Subcutaneous preadipocyte (primary cell): ENCODE measurements at places on chromosomes 16 and 17. TPM values are rescaled to one million over a fixed set of nuclear protein-coding genes. Genes with fewer than 3 reads are reported as not detected.

Gene SP6
- total RNA-seq: under 0.01 TPM in 2 replicates

Gene CTRB1
- not detected in 2 replicates for total RNA-seq

Gene IRX5
- 1.5 and 5.3 TPM in 2 replicates for total RNA-seq

Gene GDPD1
- total RNA-seq: 0.37 and 0.59 TPM in 2 replicates

Gene CNP
- total RNA-seq: 48.5 and 54.0 TPM in 2 replicates

Gene DNAAF8
- total RNA-seq: 0.37 and 0.59 TPM in 2 replicates

Gene GUCY2D
- under 0.01 TPM in 1 of 2 replicates, not detected in the other for total RNA-seq

Gene TEX19
- under 0.01 TPM in 1 of 2 replicates, not detected in the other for total RNA-seq

Gene SLC5A11
- total RNA-seq: not detected in 2 replicates

Gene KRT20
- not detected in 2 replicates for total RNA-seq

Gene KCNJ12
- 0.39 and 1.8 TPM in 2 replicates for total RNA-seq

Gene OTOP2
- total RNA-seq: not detected in 2 replicates

Gene IRX3
- 2.2 and 5.1 TPM in 2 replicates for total RNA-seq

Gene CCL5
- total RNA-seq: not detected in 2 replicates

Gene CACNG4
- total RNA-seq: not detected in 2 replicates

Gene ABCA10
- 0.59 and 1.5 TPM in 2 replicates for total RNA-seq

Gene BAHCC1
- 6.2 and 7.4 TPM in 2 replicates for total RNA-seq

Gene SDR42E1
- total RNA-seq: under 0.01 TPM in 1 of 2 replicates, not detected in the other

Gene WSCD1
- total RNA-seq: 0.20 TPM in 1 of 2 replicates, not detected in the other

Gene EPOP
- total RNA-seq: 2.6 and 3.9 TPM in 2 replicates

Gene CBFB
- 49.2 and 85.2 TPM in 2 replicates for total RNA-seq

Gene ZNF469
- total RNA-seq: 2.5 and 2.9 TPM in 2 replicates

Gene BRCA1
- total RNA-seq: 18.4 and 36.2 TPM in 2 replicates

Gene CACNG3
- total RNA-seq: not detected in 2 replicates

Gene CACNA1H
- total RNA-seq: under 0.01 and 0.20 TPM in 2 replicates

Gene SRCAP
- total RNA-seq: 14.0 and 19.4 TPM in 2 replicates

Gene CSF3
- 2.9 and 10.2 TPM in 2 replicates for total RNA-seq

Gene RMI2
- total RNA-seq: 7.3 and 10.6 TPM in 2 replicates

Gene TEX14
- total RNA-seq: 0.20 and 0.73 TPM in 2 replicates

Gene LRRC37A
- 1.1 and 4.5 TPM in 2 replicates for total RNA-seq

Gene C16orf96
- total RNA-seq: not detected in 2 replicates

Gene KCTD11
- 2.6 and 4.1 TPM in 2 replicates for total RNA-seq

Gene ANKFN1
- total RNA-seq: not detected in 2 replicates

Gene HP
- not detected in 2 replicates for total RNA-seq

Gene LDHD
- total RNA-seq: 0.39 and 1.1 TPM in 2 replicates

Gene UNKL
- 5.5 and 8.4 TPM in 2 replicates for total RNA-seq

Gene C16orf74
- 1.5 and 6.5 TPM in 2 replicates for total RNA-seq

Gene COQ9
- total RNA-seq: 44.1 and 49.3 TPM in 2 replicates

Gene GRIN2A
- under 0.01 and 1.1 TPM in 2 replicates for total RNA-seq

Gene SLC16A6
- 0.73 and 1.4 TPM in 2 replicates for total RNA-seq
